Renal cortical epithelial cell (primary cell): ENCODE measurements at places on chromosomes 6 and 20.
A peak's percentile ranks its signal among the peaks of the same experiment; 100 is the strongest.

DNA sequence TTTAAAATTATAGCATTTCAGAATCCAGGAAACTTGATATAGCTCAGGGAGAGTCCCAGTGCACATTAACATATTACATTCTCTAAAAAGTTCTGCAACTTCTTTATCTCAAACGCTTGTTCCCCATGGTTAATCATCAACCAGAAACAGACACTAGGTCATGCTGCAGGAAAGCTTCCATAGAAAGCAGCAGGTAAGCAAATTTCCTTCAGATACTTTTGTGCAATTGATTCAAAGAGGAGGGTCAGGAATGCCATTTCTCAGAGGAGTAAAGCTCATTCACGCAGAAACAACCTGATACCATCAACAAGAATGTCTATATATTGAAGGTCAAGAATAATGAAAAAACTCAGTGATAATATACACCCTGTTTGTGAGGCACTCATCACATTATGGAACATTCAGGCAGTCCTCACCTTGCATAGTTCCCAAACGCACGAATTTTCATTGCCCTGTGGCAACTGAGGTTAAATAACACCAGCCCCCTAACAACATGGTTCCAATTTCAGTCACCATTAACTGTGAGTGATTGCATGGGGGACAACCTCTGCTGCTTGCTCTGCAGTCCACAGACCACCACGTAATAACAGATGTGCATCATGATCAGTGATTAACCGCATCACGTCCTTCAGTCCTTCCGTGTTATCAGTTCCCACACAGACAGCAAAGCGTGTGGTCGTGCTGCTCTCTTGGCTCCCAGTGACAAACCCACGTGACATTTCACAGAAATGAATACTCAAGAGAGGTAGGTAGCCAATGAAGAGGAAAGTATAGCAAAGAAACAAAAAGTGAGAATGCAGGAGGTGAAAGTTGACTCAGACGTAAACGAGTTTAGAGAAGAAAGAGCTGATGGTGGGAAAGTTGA, 95.7 kb downstream of the LY86 start:
- DNase-seq: peak; percentile 73

DNA sequence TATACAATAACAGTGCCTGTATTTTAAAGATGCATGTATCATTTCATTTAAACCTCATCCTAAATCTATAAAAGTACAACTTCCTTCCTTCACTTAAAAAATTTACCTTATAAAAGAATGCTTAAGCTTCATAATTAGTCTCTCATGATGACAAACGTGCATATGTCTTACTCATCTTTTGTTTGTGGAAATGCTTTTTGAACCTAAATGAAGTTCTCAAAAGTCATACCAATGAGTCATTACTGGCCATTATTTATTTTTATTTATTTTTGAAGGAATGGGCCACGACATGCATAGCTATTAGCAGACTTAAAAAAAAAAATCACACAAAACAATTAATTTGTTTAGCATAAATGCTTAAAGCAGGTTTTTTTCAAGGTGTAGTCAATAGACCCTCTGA, 3.7 kb downstream of the TFB1M start:
- DNase-seq: peak; percentile 7

GRCh38 chr20:17504898-17505635, 26.1 kb downstream of the BFSP1 start:
- DNase-seq: peak; percentile 71

DNA sequence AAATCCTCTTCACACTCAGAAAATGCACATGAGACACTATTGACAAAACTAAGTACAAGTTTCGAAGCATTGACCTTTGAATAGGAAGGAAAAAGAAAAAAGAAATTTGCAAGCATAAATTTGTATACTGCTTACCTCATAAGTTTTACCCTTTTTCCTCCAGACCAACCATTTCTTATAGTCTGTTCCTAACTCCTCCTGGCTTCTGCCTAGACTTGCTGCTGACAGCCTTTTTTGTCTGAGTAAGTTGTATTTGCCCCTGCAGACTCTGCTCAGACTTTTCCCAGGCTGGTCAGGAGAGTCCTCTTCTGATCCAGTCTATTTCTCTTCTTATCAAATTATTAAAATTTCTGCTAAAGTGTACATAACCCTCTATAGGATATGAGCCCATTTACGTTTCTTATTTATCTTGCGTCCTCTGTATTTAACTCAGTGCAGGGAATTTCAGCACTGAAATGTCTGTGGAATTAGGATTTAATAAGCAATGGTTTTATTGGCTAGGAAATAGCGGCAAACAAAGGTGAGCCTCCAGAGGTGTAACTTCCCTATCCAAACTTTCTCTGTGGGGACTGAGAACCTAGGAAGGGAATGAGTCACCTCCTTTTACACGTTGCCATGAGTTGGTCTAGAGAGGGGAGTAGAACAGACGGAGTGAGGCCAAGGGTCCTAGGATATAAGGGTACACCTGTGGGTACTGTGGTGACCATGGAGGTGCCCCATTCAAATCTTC, 207.1 kb upstream of the MARCKS start:
- no peak for DNase-seq

- DNase-seq: no peak
Observed at GRCh38 chr20:58286729-58287128, 22.8 kb upstream of the RAB22A start.

- no peak for DNase-seq
Observed at GRCh38 chr6:17835784-17836183, 129.1 kb upstream of the NUP153 start.

DNA sequence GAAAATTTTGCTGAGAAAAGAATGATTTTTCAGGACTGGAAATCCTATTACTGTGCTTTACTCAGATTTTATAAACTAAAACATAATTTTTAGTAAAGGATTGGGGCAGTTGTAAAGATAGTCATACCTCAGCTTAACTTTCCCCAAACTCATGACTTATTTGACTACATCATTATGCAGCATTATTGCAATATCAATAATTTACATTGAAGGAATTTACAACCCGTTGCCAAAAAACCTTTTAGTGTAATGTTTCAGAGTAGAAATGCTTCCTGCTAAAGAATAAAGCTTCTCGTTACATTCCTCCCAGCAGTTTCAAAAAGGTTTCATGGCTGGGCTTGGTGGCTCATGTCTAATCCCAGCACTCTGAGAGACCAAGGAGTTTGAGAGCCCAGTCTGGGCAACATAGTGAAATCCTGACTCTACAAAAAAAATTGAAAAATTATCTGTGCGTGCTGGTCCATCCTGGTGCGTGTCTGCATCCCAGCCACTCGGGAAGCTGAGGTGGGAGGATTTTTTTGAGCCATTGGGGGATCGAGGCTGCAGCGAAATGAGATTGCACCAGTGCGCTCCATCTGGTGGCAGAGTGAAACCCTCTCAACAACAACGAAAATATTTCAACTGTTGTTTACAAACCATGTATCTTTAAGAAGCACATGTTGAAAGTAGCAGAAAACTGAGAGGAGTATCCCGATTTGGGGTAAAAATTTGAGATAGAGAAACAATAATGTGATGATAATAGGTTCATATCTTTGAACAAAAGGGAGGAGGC, 4.4 kb downstream of the AMD1 start:
- peak; percentile 46 for DNase-seq

GRCh38 chr20:42678895-42679294, 510.8 kb downstream of the PTPRT start:
- no peak for DNase-seq

DNA sequence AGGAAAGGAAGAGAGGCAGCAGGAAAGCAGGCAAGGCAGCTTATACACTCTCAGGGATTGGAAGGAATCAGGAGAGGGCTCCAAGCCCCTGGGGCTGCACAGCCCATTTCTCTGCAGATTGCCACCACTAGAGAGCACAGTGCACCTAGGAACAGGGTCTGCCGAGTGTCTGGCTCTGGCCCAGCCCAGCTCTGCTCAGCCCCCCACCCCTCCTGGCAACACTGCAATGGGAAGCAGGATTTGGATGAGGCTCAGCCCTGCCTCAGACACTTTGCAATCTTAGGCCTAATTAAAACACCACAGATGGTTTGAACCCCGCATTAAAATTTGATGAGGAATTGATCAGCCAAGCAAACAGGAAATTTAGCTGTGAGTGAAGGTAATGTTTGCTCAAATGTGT, 252.7 kb downstream of the DHX35 start:
- no peak for DNase-seq
